ENCODE measurements at places on chromosomes 5 and 9.

DNA sequence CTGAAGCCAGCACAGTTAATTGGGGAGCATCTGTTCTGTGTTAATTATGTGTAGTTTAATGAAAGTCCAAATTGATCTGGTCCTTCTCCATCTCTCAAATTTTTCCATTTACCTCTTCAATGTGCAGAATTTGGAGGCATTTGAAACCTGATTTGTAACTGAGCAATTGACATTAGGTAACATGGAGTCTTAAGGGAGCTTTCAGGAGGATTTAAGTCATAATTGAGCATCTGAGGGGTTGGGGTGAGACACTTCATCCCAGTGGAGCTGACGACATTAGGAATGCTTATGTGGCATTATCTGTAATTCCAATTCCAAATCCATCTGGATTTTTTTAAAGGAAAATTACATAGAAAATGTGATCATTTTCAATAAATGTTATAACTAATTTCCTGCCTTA is 1015.9 kb downstream of the TLE1 start:
- DNase-seq: no peak

GRCh38 chr5:87081511-87082372 is 185.9 kb upstream of the RASA1 start:
- DNase-seq: no peak

GRCh38 chr5:131679911-131680310 is 44.9 kb upstream of the RAPGEF6 start:
- no peak for DNase-seq

DNA sequence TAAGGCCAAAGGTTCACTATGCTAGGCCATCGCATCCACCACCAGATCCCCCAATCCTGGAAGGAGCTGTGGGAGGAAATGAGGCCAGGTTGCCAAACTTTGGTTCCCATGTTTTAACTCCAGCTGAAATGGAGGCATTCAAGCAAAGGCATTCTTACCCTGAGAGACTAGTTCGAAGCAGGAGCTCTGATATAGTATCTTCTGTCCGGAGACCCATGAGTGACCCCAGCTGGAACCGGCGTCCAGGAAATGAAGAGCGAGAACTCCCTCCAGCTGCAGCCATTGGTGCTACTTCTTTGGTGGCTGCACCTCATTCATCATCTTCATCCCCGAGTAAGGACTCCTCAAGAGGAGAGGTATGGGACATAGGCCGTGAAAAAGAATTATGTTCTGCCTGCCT is 75.6 kb downstream of the GAPVD1 start:
- no peak for DNase-seq

DNA sequence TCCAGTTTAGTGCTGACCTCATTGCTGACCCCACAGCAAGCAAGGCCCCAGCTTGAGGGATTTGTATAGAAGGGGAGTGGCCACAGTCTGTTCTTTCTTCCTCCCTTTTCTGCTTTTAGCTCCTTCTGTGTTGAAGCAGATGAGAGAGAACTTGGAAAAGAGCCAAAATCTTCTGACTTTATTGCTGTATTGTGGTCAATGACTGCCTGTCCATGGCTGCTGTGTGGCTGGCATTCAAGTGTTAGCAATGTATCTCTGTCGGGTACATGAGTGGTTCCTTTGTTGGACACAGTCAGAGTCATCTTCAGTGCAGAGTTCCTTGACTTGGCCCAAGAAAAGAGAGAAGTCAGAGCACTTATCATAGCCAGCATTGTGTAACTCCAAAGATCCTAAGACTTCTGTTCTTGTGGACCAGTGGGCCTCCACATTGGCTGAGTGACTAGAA is 154.1 kb downstream of the LRRC70 start:
- no peak for DNase-seq

DNA sequence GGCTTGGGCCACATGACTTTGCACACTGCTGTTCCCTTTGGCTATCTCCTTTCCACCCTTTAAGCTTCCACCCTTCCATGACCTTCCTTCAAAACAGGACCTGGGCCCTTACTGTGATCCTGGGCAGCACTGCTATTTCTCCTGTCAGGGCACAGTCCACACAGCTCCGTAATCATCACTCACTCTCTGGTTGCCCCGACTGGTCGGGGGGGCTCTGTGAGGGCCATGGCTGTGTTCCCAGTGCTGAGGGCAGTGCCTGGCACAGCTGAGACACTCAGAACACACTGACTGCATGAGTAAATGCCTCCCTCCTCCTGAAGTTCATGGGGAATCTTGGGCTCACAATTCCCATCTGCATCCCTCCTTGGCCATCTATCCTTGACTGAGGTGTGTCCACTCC is 12.2 kb downstream of the TRAF1 start:
- DNase-seq: no peak

DNA sequence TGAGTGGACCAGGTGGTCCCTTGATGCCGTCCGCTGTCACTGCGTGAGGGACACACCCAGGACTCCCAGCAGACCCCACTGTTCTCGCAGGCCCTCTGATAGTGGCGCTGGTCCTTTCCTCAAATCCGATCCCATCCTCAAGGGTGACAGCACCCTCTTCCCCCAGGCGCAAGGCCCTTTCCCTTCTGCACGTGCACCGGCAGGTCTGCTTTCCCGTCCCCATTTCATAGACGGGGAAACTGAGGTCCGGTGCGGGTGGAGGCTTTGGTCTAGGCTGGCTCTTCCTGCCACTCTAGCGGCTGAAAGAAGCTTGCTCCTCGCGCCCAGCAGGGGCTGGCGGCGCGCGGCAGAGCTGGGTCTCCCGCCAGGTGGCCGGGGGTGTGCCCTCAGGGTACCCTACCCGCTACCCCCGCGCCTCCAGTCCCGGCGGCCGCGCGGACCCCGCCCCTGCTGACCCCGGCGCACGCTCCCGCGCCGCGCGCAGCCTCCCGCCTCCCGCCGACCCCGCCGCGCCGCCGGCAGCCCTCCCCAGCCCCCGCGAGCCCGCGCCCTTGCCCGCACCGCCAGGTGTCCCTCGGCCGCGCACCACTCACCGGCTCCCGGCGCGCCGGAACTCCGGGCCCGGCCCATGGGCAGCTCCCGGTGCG is 453 bp downstream of the RASGEF1C start:
- DNase-seq: no peak

GRCh38 chr5:96404191-96404867 is 28.7 kb downstream of the PCSK1 start:
- DNase-seq: no peak

DNA sequence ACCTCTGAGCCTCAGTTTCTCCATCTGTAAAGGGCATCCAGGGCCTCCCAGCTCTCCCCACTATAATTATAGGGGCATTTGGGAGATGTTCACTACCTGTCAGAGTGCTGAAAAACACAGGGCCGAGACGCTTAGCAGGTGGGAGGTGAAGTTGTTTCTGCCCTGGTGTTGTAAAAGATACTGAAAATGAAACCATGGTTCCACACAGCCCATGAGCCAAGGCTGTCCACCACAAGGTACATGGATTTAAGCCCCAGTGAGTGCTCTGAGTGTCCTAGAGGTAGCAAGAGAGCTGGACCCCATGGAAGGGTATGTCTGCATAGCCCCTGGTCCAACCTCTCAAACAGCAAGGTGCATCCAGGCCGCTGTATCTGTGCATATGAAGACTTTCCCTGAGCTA is 137.5 kb downstream of the C5orf15 start:
- DNase-seq: no peak

All from Right ventricle myocardium superior (tissue), 1 donor.